ENCODE measurements at places on chromosomes 4 and X.

- no peak for DNase-seq
These were observed 496.2 kb upstream of the NDST4 start for GRCh38 chr4:115609631-115610030.

DNA sequence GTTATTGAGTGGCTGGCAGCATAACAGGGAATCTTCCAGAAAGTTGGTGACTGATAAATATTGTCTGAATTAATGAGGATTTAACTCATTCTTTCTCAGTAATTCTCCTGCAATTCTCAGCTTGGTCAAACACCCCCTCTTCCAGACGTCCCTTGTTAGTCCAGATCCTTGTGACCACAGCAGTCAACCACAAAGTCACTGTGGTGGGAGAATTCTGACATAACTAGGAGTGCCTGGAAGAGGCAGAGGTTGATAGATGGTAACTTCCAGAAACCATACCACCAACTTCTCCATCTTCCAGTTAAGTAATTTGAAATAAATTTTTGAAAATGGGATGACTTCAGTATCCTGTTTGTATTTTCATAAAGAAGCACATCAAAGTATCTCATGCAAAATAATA is 90.1 kb downstream of the CEP44 start:
- DNase-seq: no peak

DNA sequence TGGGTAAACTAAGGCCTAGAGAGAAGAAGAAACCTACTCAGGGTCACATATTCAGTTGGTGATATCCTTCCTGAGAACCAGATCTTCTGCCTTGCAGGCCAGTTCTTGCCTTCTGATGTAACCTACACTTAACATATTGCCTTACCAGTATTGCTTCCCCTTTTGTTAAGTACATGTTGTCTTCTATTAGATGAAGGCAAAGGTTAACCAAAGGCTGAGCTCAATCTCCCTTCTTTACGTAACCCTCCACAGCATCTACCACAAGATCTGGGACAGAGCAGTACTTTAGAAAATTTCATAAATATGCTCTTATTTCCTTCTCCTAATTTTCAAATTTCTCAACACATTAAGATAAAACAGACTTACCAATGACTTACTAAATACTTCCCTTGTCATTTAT is 474.4 kb downstream of the SH2D1A start:
- no peak for DNase-seq

DNA sequence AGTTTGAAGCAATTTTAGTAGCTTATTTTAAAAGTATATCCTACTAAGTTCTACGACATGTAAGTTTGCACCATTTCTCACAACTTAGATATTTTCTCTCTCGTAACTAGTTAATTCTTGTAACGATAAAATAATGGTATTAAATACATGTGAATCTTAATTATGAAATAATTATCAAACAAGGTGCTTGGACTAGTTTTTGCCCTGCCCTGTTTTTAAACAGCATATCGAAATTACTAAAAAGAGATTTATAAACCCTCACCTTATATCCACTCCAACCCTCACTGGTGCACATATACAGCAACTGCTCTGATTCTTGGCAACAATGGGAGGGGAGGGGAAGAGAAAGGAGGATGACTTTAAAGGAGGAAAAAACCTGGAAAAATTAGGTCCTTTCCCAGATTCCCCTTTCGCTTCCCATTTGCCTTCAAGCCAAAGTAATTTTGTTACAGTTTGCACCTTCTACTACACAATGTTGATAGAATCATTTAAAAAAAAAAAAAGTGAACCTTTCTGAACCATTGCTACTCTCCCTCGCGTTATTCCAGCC is 820 bp upstream of the MAB21L2 start:
- no peak for DNase-seq

DNA sequence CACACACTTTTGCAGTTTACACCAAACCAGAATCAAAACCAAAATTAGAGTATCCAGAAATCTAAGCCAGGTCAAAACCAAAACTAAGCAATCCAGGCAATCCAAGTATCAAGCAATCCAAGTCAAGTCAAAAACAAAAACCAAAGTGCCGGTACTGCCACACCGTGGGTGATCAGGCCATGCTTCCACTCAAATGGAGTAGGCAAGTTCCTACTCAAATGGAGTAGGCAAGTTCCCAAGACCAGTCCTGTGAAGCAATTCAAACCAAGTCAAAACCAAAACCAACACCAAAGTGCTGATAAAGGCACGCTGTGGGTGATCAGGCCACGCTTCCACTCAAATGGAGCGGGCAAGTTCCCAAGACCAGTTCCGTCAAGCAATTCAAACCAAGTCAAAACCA is 31.3 kb downstream of the MID1 start:
- DNase-seq: no peak

- DNase-seq: no peak
These were observed 10.6 kb upstream of the ELF4 start for GRCh38 chrX:130120746-130121504.

- no peak for DNase-seq
These were observed 100.3 kb upstream of the NDST4 start for GRCh38 chr4:115213716-115214115.

GRCh38 chr4:7330031-7330596 is 104.6 kb downstream of the PSAPL1 start:
- DNase-seq: no peak

- no peak for DNase-seq
These were observed 125.9 kb downstream of the MFAP3L start for GRCh38 chr4:169900241-169900845.

- DNase-seq: no peak
These were observed 242.4 kb downstream of the EVC2 start for GRCh38 chr4:5465956-5466355.

DNA sequence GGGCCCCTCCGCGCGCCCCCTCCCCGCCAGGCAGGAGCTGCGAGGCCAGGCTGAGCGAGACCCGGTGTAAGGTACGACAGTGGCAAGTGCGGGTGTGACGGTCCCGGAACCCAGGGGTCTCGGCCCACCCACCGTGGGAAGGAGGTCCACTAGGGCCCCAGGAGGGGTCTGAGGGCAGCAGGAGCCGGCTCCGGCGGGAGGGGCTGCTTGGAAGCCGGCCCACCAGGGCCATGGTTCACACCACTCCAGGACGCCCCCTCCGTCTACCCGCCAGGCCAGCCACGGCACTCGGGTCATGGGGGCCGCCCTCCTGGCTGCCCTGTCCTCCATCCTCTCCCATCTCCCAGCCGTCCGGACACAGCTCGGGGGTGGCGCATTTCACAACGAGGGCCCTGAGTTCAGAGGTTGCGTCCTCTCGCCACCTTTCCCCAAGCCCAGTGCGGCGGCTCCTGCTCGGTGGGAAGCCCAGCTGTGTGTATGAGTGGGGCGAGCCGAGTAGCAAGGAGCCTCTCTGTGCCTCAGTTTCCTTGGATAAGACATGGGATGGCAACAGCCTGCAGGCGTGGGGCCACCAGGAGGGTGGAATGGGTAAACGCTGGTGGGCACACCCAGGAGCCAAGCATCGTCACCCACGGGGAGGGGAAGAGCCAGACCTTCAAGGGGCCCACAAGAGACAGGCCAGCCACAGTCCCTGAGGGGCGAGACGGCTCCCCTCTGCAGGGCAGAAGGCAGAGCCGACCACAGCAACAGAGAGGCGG is 81.3 kb downstream of the FAM53A start:
- DNase-seq: no peak

- DNase-seq: no peak
These were observed 116.5 kb upstream of the PDLIM3 start for GRCh38 chr4:185651851-185652250.

DNA sequence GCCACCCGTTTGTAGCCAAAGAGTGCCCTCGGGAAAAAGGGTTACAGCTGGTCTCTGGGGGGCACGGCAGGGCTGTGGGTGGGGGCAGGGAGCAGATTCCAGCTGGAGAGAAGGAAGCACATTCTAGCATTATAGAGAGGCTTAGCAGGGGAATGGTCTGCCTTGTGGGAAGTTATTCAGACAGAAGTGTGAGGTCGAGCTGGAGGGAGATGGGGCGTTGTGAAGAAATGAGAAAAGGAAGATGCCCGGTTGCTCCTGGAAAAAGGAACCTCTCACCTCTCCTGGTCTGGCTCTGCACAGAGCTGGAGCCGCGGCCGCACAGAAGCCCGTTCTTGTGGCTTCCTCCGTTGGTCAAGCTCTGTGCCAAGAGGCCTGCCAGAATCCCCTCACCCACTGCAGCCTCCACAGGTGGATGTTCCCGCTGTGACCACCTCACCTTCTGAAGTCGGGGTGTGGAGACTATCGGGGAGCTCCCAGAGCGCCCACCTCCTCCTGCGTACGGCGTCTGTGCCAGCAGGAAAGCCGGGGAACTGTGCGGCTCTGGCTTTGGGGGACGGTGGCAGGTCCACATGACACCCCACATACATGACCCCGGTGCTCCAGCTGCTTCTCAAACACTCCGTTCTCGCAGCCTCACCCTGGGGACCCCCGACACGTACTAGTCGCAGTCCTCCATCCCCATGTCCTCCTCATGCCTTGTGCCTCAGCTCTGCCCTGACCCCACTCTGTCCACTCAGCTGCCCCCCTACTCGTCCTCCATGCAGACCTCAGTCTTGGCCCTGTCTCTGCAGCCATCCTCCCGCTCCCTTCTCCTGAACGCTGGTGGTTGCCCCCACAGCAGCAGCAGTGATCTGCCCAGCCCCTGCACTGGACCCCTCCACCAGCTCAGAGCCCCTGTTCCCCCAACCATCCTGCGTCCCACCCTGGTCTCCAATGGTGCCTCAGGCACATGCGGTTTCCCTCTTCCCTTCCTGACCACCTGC is 52.2 kb upstream of the HGFAC start:
- no peak for DNase-seq

DNA sequence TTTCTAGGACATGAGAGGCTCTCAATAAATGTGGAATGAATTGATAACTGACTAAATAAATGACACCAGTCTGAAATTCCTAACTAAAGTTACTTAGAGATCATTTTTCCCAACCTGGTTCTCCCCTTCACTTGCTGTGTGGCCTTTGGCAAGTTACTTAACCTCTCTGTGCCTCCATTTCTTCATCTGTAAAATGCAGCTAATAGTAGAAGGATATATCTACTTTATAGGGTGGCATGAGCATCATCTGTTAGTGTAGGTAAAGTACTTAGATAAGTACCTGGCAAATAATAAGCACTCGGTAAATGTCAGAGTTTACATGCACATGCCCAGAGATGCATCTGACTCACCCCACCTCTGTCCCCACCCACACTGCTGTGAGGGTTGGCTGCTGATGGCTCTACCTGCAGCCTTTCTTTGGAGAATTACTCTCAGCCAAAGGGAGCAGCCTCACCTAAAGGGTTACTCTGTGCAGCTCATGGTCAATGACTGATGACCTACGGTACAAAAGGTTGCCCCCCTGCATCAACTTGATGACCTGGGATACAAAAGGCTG is 139.3 kb downstream of the CHIC2 start:
- DNase-seq: no peak

DNA sequence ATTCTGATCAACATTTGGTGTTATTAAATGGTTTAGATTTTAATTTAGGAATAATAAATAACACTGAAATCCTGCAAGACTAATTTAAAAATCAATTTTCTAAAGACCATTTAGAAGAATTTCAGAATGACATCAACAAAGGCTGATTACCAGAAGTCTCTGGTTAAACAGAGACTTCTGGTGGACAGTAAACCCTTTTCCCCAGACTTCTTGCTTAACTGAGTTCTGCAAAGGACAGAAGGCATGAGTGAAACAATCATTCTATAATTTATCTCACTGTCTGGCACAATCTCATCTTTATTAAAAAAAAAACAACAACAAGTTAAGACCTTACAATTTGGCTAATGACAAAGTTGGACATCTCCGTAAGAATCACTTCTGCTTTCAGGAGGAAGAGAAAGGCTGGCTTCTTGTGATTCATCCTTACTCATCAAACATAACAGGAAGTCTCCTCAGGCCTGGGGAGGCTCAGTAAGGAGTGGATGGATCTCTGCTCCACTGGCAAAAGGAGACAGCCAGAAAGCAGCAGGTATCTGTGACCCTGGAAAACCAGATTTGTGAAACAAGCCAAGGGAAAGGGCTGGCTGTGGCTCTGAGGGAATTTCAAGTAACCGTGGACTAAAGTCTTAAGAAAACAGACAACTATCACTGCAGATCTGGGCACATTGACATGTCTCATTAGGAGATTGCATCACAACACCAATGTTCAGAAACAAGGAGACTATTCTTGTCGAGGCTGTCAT is 908 bp upstream of the TLR6 start:
- peak; percentile 83 for DNase-seq

GRCh38 chr4:89245459-89245858 is 62.1 kb downstream of the GPRIN3 start:
- DNase-seq: no peak
